ENCODE measurements at places on chromosomes 2 and 18.

DNA sequence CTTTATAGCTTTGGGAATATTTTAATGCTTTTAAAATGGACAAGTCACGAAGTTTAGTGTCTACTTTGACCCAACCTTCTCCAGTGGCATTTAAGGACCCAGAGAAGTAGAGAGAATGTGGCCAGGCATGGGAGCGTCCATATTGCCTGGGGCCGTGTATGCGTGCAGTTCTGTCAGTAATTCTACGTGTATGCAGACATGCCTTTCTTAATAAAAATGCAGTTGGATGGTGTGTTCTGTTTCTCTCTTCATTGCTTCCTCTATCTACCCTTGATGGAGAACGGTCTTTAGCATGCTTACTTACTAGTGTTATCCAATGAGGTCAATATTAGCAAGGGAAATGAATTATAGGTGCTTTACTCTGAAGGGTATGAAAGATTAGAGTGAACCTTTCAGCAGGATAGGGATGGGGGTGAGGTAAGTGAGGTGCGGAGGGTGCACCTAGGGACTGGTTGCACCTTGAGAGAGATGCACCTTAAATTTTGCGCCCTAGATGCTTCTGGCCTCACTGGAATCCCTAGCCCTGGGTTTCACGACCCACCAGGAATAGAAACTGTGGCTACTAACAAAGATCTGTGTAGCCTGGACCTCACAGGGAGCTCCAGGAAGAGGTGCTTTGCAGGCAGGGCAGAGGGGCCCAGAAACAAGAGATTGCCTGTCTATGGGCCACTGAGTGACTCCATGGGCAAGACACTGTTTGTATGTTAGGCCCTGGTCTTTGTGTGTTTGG is 194.3 kb downstream of the MYCN start:
- DNase-seq, result no peak

DNA sequence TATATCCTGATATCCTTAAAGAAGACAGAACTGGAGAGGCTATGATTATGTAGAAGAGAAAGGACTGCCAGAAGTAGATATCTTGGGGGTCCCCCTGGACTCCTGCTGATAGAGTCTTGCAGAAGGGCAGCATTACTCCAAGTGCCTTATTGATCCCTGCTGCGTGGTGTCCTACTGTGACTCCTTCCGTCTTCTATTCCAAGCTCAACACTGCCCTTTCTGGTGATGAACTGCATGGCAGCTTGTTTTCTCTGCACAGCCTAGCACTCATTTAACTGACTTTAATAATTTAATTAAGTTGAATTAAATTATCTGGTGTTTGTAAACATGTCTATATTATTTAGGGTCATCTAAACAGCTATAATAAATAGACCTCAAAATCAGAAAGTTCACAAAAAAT is 194.1 kb upstream of the DSEL start:
- no peak for DNase-seq

GRCh38 chr2:213723041-213723560 is 438.8 kb downstream of the SPAG16 start:
- no peak for DNase-seq

- no peak for DNase-seq
Measured at GRCh38 chr2:215879977-215880940, 133.1 kb downstream of the MREG start.

DNA sequence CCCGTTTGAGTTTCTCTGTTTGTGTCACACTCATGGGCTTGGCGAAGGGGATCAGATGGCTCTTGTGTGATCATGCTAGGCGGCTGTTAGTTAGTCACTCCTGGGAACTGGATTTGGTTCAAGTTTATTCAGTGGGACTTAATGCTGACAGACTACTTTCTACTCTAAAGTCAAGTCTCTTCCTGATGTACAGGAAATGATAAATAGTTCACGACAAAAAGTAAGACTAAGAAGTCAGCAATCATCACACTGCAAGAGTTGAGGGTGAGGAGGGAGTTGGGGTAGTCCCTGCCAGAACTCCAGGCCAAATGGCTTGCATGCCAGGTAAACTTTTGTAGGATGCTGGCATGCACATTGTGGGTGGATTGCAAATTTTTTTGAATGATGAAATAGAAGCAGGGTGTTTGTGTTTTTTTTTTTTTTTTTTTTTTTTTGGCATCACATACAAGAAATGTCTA is 25.1 kb upstream of the CCL20 start:
- DNase-seq, result no peak

DNA sequence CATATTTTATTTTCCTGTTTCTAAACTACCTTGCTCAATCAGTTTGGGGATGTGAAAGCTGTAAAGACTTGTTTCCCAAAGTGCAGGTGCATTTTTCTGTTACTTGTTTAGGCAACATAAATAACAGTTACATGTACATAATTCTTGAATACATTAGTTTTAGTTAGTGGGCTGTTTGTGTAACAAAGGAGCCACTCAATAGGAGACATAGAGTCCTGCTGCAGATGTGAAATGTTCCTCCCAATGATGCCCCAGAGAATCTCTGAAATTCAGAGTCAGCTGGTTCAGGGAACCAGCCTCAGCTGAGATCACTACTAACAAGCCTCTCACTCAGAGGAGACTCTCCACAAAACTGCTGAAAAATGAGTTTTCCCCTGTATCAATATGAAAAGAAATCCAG is 91.5 kb upstream of the TWSG1 start:
- DNase-seq, result no peak

GRCh38 chr2:135473567-135473966 is 57.5 kb downstream of the ZRANB3 start:
- no peak for DNase-seq

- no peak for DNase-seq
Measured at GRCh38 chr2:85154048-85154753, 21.0 kb downstream of the TCF7L1 start.

GRCh38 chr2:172085460-172086159 is at the start of gene DLX1:
DLX1 (plus strand) TSS chr2:172085507; CDS start chr2:172085678, 171 bp downstream.
- DNase-seq, result no peak

DNA sequence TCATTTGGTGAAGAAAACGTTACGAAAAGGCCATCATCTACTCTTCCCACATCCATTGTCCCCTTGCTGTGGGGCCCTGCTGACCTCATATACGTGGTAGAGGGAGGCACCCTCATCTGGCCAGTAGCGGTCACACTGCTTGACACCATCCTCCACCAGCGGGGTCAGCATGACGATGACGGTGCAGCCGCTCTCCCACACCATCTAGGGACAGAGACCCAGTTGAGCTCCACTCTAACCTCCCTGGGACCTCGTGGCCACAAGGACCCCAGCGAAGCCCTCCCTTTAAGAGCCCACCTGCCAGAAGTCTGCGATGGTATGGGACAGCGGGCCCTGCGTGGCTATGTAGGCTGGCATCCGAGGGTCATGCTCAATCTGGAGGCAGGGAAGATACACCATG is 13.1 kb downstream of the PTPRN start:
- no peak for DNase-seq

DNA sequence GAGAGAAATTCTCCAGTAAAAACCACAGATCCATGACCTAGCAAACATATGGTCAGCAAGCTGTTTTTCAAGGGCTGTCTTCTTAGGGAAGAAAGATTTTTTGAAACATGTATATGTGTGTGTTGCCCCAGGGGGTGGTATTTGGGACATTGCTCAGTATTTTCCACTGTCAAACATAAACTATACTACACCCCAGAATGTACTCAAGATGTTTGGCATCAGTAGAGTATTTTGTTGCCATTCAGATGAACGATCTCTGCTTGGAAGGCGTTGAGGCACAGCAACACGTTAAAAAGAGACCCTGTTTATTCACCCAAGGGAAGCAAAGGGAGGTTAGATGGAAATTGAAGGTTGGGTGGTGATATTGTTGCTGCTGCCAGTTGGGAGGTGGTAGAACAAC is 30.0 kb downstream of the EEF1B2 start:
- no peak for DNase-seq

DNA sequence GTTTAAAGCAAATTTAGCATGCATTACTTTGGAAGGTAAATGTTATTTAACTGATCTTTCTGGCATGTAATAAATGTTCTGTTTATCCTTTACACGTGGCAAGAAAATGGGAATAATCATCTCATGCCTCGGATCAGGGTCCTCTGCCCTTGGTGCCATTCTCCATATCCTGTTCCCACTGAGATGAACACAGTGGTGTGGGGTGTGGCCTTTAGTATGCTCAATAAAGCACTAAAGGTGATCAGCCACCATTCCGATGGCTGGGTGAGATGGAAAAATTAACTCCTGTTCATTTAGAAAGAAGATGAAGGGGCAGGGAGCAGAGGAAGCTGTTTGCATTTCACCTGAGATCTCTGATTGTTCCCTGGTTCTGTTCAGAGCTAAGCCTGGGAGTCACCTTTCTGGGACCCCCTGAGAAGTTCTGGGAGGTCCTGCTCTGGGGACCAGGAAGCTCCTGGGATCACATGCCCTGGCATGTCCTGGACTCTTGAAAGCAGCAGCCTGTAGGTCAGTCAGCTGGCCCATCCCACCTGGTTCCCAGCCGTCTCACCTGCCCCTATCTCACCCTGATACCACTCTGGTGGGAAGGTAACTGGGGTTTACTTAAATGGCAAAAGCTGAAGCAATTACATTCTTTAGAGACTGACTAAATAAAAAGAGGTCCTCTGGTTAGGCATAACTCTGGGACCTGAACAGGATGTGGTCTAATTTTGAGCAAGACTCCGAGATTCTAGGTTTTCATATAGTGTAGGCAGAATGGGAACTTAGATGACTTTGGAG is 288.9 kb upstream of the EPAS1 start:
- DNase-seq, result no peak

- DNase-seq, result no peak
Measured at GRCh38 chr18:55337908-55338521, 250.0 kb downstream of the TCF4 start.

DNA sequence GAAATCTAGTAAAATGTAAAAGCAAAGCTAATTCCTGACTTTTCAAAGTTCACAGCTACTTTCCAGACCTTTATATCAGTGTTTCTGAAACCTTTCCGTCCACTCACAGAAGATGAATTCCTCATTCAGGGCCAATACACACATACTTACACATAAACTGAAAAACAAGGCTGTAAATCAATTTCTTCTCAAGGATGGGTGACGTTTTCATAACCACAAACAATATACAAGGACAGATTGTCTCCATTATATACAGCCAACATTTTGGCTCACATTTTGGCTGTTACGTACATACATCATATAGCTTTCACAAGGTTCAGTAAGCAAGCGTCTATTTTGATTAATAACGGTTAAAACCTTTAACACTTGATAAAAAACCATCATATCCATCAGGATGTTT is 1.4 kb downstream of the RPRD1A start:
- DNase-seq, result no peak

DNA sequence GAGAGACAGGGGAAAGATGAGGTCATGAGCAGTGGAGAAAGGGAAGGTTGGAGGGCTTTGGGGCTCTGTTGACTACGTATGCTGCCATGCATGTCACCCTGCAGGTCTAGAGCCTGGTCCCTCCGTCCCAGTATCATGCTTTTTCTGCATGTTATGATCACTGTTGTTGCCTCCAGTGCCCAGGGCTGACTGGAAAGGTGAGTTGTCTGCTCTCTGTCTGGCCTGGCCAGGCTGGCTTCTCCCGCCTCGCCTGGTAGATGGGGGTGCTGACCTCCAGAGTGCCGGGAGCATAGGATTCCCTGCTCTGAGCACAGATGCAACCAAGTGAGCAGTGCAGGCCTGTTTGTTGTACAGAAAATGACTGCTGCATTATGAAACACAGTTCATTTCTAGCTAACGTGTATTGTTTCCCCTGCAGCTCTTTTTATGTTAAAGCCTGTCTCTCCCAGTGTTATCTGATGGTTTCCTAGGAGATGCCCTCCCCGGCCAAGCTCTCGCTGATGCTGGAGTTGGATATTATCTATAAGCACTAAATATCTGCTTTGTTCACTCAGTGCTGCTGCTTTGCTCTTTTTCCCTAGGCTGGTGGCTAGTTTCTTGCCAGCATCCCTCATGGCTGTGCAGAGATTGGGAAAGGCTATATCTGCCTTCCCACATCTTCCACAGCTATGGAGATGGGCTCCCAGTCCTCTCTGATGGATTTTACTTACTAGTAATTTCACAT is 158.2 kb downstream of the TDRD15 start:
- DNase-seq, result no peak

DNA sequence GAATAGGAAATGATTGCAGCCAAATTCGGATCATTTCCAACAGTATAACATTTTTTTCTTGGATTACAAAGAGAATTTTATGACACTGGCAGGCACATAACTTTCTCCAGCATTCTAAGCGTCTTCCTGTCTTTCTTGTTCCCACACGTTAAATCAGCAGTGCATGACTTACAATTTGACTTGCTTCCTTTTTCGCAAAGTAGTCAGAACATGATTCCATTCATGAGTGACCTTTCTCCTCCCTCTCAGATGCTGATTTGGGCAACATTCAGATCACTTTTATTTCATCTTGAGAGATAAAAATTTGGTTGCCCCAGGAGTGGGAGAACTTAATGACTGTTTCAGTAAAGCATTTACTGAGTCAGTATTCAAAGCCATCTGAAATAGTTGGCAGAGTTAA is 858.7 kb upstream of the ACVR2A start:
- DNase-seq, result no peak

GRCh38 chr2:241563571-241563980 is 5.0 kb downstream of the BOK start:
- DNase-seq, result no peak

- no peak for DNase-seq
Measured at GRCh38 chr2:145543155-145543554, 1023.2 kb upstream of the ZEB2 start.

DNA sequence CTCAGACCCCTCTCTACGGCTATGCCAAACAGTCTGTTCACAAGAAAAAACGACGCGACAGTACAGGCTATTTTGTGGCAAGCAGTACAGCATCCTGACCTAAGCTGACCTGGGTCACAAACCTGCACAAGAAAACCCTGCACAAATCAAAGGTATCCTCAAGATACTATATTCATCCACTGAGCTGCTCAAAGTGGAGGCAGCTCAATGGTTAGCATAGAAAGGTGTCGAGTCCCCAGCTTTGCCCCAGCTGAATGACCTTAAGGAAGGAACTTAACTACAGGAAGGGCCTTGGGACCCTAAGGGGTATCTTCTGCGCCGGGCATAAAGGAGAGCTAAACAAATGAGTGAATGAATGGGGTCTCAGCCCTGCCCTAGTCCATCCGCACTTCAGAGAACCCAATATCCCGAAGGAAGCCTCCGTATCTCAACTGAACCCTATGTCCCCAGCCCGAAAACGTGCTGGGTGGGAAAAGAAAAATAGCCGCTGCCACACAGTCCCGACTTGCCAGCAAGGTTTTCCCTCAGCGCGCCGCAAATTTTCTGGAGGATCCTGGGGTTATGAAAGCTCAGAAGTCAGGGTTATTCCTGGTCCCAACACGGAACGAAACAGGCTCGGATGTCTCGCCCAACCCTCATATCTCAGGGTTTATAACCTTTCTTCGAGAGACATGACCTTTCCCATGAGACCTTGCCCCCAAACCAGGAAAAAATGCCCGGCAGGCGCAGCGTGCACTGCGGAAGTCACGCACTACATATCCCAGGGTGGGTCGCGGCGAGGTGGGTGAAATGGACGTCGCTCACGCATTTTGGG is at the start of gene FASTKD1:
FASTKD1 (minus strand) TSS at position 706 of the 814 bp plus-strand sequence. CDS start 1,836 bp downstream, outside the sequence.
- no peak for DNase-seq

- no peak for DNase-seq
Measured at GRCh38 chr2:210421916-210422315, 54.6 kb downstream of the LANCL1 start.

DNA sequence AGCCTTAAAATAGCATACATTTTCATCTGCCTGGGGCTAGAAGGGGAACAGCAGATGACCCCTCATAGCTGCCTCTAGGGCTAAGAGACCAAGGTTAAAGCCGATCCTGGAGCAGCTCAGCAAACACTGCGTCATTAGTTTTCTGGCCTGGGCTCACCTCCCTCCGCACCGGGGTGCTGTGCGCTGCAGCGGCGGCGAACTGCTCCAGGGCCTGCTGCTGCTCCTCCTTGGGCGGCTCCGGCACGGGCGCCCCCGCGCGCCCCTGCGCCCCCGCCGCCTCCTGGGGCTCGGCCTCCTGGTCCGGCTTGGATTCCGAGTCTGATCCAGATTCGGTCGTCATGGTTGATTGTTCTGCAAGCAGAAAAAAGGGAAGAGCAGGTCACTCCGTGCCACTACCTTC is 55.0 kb downstream of the EPB41L3 start:
- DNase-seq, result no peak

All from cortex of kidney (tissue), 1 donor.